NCI-H2081 treated with DMSO at 0.1 percent for 48 hours (cell line): ENCODE measurements at places on chromosomes 13 and 19.

DNA sequence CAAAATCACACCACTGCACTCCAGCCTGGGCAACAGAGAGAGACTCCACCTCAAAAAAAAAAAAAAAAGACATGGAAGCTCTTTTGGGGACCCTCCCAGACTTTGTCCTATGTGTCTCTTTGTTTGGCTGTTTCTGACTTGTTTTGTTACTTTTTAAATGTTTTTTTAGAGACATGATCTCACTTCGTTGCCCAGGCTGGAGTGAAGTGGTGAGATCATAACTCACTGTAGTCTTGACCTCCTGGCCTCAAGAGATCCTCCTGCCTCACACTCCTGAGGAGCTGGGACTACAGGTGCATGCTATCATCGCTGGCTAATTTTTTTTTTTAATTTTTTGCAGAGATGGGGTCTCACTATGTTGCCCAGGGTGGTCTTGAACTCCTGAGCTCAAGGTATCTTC is 16.4 kb upstream of the DPP9 start:
- no peak for DNase-seq

GRCh38 chr19:45676851-45677263 is 8.8 kb downstream of the GIPR start:
- DNase-seq, result no peak

DNA sequence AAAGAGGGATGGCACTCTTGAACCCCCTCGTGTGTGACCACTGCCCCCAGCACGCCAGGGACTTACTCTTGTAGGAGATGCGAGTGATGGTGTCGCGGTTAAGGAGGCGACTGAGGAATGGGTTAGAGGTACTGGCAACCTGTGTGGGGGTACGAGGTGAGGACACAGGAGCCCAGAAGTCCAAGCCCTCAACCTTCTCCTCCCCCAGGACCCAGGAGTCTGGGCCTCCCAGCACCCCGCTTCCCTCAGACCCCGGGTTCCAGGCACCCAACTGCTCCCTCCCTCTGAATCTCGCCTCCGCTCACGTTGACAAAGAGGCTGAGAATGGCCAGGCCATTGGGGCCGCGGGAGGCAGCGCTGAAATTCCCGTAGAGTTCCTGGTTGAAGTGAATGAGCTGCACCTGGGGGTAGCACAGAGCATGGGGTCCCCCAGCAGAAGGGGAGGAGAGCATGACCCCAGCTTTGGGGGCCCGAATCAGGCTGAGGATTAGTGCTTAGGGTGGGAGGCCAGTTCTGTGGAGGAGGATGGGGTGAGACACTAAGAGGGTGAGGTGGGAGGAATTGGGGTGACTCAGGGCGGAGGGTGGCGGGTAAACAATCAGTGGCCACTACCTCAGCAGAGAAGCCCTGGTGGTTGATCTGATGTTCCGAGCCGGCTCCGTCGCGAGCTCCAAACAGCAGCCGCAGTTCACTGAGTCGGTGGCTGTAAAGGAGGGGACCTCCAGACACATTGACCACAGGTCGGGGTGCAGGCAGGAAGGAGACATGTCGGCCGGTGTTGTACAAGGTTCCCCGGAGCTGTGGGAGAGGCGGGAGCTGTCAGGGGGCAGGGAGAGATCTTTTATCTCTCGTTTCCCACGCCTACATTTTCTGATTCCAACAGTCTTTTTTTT is 2.5 kb upstream of the DBP start:
- DNase-seq, result no peak

GRCh38 chr13:39957868-39958677 is 302.6 kb downstream of the COG6 start:
- DNase-seq, result no peak

DNA sequence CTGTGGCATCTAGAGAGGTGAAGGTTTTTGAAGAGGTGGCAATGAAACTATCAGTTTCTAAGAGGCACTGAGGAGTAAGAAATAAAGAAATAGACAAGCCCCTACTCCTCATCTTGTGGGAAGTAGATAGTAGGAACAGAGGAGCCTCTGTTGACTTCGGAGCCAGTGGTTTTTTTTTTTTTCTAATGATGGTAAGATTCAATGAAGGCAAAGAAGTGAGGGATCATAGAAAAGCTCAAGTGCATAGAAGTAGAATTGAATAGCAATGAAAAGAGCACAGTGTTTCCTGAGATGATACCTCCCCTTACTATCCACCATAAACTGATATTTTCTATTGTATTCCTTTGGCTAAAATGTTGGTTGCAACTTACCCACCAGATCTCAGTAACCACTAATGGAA is 46.3 kb downstream of the FREM2 start:
- DNase-seq, result no peak
